NCI-H1436 treated with DMSO at 0.1 percent for 48 hours (cell line): ENCODE measurements at places on chromosomes 13 and 19.

- no peak for DNase-seq
Measured at GRCh38 chr13:40232311-40233040, 434.0 kb downstream of the FOXO1 start.

DNA sequence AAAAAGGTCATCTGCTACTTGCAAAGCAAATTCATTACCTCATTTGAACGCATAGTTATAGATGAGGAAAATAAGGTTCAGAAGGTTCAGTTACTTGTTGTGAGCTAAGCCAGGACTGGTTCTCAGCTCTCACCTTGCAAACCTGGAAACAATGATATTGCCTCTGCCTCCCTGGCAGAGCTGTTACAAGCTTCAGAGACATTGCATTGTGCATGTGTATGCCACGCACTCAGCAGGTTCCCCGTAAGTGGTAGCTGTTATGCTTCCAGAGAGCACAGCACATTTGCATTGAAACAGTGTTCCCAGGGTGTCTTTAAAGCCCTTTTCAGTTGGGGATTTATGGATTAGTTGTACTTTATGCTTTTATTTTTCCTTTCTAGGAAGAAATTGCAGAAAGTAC lies 80.6 kb downstream of the DGKH start:
- DNase-seq: no peak

GRCh38 chr19:6976197-6976596 lies 45.0 kb downstream of the MBD3L2B start:
- no peak for DNase-seq

DNA sequence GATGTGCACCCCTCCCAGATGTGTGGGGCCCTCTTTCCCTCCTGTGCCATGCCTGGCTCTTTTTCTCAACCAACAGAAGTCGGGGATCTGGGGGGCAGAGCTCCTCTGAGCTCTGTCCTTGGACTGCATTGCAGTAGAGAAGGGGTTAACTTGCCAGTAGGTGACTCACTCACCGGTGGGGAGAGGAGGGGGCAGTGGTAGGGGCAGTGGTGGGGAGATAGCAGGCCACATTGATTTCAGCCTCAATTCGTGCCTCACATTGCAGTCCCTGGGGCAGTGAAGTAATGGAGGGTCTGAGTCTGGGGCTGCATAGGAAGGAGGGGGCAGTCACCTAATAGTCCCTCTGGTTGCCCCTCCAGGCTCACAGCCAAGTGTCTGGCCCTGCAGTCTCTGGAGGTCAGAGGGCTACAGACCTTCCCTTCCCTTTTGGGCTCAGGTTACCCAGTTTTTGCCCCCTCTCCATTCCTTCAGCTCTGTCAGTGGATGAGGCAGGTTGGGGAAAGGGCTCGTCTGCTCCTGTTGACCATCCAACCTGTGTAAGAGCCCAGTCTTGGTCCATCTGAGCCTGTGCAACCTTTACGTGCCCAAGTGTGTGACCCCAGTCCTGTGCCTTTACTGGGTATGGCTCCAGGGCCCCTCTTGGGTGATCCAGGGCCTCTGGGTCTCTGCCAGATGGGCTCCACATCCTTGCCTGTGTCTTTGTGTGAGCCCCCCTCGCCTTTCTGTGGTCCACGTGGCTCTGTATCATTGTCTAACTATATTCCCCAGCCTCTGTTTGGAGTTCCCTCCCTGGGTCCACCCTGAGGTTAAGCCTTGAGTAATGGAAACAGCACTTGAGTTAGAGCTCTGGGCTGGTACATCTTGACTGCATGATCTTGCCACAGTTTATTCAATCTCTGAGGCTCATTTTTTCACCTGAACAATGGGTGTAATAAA lies 13.0 kb downstream of the CIC start:
- no peak for DNase-seq

DNA sequence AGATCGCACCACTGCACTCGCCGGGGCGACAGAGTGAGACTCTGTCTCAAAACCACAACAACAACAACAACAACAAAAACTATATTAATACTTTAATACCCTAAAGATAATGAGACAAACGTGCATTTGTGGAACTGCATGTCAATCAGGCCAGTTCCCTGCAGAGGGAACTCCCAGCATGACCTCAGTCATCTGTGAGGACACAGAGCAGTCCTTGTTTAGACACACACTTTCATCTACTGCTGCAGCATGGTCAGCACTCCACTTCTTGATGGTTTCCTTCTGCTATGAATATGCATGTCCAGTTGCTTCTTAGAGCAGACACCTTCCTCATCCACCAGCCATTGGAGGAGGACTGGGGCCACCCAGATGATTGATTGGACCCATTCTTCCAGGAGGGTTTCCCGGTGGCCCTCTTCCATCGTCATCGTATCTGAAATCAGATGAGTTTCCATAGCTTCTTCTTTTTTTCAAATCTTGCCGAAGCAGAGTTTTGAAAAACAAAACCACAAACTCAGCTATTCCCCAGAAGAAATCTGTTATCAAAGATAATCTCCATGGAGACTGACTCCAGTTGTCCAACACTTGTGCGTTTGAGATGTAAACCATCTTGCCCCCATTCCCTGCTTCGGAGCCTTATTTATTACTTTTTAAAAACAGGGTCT lies 26.5 kb downstream of the ZNF607 start:
- DNase-seq: no peak

DNA sequence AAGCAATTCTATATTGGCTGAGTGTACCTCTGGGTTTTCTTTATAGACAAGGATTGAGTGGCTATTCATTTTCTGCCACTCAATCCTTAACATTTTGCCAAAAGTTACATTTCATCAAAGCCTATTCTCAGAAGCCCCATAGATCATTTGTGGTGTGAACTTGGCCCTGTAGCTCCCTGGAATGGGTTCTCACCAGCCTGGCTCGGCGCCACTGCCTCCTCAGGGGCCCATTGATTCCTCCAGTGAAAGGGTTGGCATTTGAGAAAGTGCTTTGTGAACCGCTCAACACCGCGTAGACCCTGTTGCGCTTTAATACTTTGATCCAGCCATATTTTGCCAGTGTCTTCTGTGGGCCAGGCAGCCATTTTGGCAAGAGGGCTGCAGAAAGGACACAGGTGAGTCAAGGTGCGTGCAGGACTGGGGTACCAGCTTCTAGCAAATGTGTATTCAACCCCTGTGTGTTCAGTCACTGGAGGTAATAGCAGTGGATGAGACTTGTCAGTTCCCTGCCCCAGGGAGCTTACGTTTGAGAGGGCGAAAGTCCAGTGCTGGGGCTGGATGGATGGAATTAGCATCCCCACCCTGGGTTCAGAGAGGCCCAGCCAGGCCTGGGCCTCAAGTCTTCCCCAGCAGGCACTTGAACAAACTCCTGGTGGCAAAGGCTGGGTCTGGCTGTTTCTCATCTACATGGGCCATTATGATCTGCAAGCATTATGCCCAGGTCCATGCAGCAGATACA lies 3.8 kb downstream of the RAB8A start:
- DNase-seq: no peak

DNA sequence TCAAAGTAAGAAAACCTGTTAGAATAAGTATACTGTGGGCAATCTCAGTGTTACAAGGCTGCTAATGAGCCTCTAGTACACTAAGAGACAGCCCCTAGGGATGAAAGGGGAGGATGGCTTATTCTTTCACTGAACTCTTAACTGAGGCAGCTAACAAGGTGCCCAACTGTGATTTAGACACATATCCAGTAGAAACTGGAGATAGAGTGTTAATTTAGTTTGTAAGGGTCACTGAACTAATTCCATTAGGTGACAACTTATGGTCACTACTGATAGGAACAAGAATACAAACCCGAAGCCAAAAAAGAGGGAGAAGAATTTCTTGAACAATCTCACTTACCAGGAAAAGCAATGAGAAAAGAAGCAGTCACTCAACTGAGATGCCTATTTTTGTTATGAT lies 1010.6 kb downstream of the PCDH9 start:
- no peak for DNase-seq

- DNase-seq: no peak
Measured at GRCh38 chr13:69461397-69461796, 646.2 kb upstream of the ATXN8OS start.

GRCh38 chr19:29268721-29269393 lies 55.9 kb upstream of the UQCRFS1 start:
- no peak for DNase-seq

- no peak for DNase-seq
Measured at GRCh38 chr13:61706899-61707298, 291.2 kb upstream of the PCDH20 start.

DNA sequence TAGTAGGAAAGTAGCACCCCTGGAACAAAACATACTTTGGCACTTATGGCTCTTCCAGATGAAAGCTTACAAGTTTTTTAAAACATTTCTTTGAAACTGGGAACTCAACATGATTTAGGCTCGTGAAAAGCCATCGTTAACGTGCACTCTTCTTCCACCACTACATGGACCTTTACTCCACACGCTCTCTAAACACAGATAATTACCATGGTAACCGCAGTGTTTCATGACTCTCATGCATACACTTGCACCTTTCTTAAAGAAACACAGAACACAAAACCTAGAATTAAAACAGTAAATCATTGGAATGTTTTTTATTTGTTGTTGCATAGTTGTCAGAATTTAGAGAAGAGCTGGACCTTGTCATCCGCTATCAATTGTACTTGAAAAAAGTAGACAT lies 154.3 kb downstream of the FGF9 start:
- no peak for DNase-seq

DNA sequence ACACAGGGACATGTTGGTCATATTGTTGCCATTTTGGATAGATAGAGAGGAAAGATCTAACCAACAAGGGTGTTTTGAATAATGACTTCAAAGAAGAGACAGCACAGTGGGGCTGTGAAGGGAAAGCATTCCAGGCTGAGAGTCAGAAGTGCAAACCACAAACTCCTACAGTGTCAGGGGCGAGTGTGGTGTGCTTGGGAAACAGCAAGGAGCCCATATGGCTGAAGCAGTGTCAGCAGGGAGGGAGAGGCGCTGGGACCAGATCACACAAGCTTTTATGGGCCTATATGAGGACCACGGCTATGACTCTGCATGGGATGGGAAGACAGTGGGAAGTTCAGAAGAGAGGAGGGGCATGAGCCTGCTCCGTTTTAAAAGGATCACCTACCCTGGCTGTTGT lies 166.4 kb downstream of the MYO16 start:
- no peak for DNase-seq

DNA sequence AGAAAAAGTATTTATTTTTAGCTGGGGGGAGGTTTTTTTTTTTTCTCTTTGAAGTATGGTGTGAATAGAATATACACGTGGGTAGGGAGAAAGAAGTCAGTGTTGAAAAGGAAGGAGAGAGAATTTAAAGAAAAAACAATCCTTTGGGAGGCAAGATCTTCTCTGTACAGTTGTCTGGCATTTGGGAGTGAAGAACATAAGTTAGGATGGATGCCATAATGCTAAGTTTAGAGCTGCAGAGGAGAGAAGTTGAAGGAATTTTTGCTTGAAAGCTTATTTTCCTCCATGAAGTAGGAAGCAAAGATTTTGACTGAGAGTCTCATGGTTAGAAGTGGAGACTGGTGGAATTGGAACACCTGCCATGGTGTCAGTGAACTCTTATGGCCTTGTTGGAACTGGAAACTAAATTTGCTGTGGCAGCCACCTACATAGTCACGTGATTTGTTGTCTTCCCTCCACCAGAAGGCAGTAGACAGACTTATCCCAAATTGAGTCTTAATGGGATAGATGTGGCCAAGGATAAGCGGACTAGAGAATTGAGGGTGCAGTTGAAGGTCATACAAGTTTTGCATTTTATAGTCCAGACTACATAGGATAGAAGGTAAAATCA lies 22.0 kb downstream of the NDFIP2 start:
- no peak for DNase-seq

DNA sequence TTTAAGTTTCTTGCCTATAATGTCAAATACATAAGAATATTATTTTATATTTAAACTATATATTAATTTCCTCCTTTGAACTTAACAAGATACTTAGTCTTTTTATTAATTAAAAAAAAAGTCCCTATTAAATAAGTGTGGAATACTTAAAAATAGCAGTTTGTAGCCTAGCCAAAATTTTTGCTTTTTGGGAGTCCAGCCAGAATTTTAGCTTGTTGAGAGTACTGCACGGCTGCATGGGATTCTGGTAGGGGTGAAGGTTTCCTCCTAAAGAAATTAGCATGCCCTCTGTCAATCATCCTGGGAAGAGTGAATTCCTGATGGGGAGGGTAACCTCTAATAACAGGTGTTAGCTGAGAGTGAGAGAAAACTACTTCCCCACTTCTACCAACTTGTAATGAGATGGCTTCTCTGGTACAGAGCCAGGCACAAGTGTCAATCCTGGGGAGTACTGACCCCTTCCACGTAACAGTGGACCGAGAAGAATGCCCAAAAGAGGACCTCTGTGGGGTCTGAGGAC lies 195.7 kb downstream of the SPRY2 start:
- DNase-seq: no peak

DNA sequence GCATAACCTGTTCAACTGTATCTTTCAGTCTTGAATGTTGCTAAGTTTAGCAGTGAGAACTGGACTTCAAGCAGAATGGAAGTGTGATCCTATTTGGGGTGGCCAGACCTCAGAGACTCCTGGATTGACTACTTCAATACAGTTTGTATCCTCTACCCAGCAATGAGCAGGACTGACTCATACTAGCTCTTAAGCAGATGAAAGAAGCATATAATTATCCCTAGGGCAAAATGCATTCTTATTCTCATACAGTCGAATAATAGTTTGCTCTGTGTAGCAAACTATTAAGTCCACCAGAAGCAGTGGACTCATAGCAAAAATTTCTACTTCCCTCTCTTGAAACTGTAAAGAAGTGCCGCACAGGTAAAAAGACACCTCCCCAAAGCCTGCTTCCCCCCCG lies 46.4 kb upstream of the FAM216B start:
- no peak for DNase-seq

- DNase-seq: no peak
Measured at GRCh38 chr19:56988299-56988698, 131.5 kb upstream of the USP29 start.

GRCh38 chr13:110294146-110294545 lies 12.8 kb downstream of the COL4A1 start:
- DNase-seq: no peak

GRCh38 chr19:8050274-8051096 lies 2.1 kb upstream of the CCL25 start:
- DNase-seq: peak; percentile 88

- DNase-seq: no peak
Measured at GRCh38 chr13:47178090-47178950, 281.5 kb upstream of the HTR2A start.

- DNase-seq: no peak
Measured at GRCh38 chr13:80265348-80265747, 75.6 kb downstream of the SPRY2 start.

DNA sequence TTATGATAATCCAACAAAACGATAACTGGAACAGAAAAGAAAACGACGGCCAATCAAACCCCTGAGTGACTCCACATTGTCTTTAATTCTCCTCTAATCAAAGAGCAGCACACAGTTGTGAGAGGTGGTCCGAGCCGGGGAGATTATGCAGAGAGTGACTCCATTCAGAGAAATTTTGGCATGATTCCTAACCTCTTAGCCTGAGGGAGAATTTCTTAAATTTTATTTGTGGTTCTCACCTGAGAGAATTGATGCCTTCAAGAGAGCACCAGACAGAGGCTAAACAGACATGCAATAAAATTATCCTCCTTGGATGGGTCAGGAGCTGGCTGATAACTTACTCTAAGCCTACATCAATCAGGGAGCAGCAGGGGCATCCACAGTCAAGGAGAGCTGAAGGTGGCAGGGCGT lies 310.0 kb upstream of the KLF12 start:
- no peak for DNase-seq

- DNase-seq: no peak
Measured at GRCh38 chr13:114269281-114269770, 12.1 kb upstream of the UPF3A start.

- DNase-seq: no peak
Measured at GRCh38 chr19:38003438-38004185, 96.6 kb downstream of the SIPA1L3 start.

- DNase-seq: no peak
Measured at GRCh38 chr13:98300956-98301641, 124.0 kb upstream of the RNF113B start.

- DNase-seq: no peak
Measured at GRCh38 chr19:31639306-31639705, 290.1 kb upstream of the TSHZ3 start.
